ENCODE measurements at places on chromosomes 4 and X. TPM values are rescaled to one million over a fixed set of nuclear protein-coding genes. Genes with fewer than 3 reads are reported as not detected.

GRCh38 chr4:15714646-15715435 lies 12.0 kb downstream of the BST1 start:
- DNase-seq: no peak

GRCh38 chr4:96056346-96056934 lies 216.5 kb downstream of the PDHA2 start:
- DNase-seq: no peak

DNA sequence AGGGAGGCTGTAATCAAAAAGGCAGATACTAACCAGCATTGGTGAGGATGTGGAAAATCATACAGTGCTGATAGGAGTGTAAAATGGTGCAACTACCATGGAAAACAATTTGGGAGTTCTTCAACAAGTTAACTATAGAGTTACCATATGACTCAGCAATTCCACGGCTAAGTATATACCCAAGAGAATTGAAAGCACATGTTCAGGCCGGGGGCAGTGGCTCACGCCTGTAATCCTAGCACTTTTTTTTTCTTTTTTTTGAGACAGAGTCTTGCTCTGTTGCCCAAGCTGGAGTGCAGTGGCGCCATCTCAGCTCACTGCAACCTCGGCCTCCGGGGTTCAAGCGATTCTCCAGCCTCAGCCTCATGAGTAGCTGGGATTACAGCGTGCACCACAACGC lies 15.0 kb upstream of the CD99L2 start:
- no peak for DNase-seq

REELD1 gene
- not detected for polyA plus RNA-seq

SPARCL1 gene
- polyA plus RNA-seq: not detected

CFI gene
- polyA plus RNA-seq: 3.0 TPM

Measured in BJ (cell line).